Activated CD4-positive, alpha-beta T cell treated with anti-CD3 and anti-CD28 coated beads for 24 hours (primary cell): ENCODE measurements at places on chromosomes 7 and 10.

DNA sequence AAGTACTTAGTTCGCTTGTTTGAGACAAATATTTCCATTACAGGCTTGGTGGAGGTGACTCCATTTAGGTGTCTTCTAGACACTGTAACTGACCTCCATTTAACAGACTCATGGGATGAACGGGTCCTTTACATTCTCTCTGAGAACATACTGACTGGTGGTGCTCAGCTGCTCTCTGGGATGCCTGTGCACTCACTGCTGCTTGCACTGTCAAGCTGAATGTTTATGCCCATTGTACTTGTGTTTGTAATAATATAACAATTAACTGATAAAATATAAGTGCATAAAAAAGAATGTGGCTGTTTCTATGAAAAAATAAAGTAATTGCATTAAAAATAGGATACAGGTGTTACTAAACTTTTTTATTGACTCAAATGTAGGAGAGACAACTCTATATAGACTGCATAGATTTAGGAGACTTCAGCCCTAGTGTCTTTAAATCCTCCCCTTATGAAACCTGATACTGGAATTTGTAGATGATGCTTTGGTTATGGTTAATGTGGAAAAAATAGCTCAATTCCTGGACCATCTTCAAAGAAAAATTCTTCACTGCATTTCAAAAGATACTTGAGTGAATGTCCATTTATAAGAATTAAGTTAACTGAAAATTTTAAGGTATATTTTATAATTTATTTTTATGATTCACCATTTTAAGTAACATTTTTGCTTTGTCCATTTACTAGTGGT is 85.4 kb downstream of the CDK14 start:
- DNase-seq = no peak

DNA sequence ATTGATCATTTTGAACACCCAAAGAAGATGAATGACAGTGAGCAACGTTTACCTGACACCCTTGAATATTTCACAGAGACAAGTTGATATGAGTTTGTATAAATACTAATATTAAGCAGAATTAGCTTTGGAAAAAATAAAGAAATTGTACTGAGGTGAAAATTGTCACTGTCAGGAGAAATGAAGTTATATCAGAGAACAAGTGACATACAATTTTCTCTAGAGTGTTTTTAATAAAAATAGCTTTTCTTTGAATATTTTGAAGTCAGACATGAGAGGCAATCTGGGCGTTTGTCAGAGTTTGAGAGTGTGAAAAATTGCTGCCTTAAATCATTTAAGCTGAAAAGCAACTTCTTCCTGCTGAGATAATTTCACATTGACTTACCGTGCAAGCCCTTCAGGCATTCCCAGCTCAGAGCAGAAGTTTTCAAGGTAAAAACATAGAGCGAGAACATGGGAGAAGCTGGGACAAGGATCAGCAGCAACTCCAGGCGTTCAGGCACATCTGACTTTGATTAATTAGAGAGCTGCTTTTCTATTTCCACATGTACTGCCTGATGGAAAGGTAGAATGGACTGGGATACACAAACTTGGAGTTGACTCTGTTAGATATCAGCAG is 535.9 kb downstream of the TFEC start:
- no peak for DNase-seq

- no peak for DNase-seq
Observed at GRCh38 chr7:45054442-45054841, 34.3 kb downstream of the NACAD start.

GRCh38 chr10:4427532-4427931 is 398.5 kb upstream of the AKR1E2 start:
- DNase-seq = no peak

- DNase-seq = no peak
Observed at GRCh38 chr7:1848013-1848640, 178.1 kb downstream of the ELFN1 start.

- DNase-seq = no peak
Observed at GRCh38 chr7:40329601-40330153, 194.9 kb downstream of the SUGCT start.
